ENCODE measurements at places on chromosomes 6 and 20.

DNA sequence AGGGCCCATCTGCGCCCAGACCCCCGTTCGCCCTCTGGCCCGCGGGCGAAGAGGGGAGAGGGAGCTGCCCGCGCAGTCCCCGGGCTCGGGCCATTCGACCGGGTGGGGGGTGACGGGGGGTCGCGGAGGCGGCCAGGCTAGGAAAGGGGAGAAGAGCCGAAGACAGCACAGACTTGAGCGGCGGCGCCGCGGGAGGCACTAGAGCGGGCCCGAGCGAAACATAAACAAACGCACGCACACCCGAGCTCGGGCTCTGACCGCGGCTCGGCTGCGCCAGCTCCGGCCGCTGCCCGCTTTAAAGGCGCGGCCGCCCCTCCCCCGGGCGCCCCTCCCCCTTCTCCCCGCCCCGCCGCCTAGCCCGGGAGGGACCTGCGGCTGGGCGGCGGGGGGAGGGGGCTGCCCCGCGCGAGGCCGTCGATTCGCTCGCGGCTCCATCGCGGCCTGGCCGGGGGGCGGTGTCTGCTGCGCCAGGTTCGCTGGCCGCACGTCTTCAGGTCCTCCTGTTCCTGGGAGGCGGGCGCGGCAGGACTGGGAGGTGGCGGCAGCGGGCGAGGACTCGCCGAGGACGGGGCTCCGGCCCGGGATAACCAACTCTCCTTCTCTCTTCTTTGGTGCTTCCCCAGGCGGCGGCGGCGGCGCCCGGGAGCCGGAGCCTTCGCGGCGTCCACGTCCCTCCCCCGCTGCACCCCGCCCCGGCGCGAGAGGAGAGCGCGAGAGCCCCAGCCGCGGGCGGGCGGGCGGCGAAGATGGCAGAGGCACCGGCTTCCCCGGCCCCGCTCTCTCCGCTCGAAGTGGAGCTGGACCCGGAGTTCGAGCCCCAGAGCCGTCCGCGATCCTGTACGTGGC, at the start of gene FOXO3:
TSS of gene FOXO3 (plus strand) at position 455 of the 846 bp plus-strand sequence. CDS start at position 747, 292 bp downstream.
- H3K36me3 ChIP-seq, result no peaks in the 10 kb centered on the region
- peaks cover 50% of the 10 kb centered on the region for H3K4me1 ChIP-seq
- H3K4me3 ChIP-seq, result peak within 1 kb of the TSS; percentile 91
- no peaks in the 10 kb centered on the region for H3K27me3 ChIP-seq
- peak; percentile 95 for DNase-seq
- H3K27ac ChIP-seq, result peak within 1 kb of the TSS; percentile 100

- no peaks in the 10 kb centered on the region for H3K27me3 ChIP-seq
- H3K4me1 ChIP-seq, result no peaks in the 10 kb centered on the region
- H3K4me3 ChIP-seq, result no peak overlapping the region
- no peak for DNase-seq
Measured at GRCh38 chr6:113871975-113872374, 14.8 kb downstream of the MARCKS start.

DNA sequence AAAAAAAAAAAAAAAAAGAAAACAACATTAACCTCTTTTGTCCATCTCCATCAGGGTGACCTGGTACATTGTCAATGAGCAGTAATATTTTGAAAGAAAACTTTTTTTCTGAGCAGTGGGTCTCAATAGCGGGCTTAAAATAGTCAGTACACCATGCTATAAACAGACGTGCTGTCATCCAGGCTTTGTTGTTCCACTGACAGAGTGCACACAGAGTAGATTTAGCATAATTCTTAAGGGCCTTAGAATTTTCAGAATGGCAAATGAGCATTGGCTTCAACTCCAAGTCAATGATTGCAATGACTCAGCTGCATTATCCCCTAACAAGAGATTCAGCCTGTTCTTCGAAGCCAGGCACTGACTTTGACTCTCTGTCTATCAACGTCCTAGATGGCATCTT, 35.6 kb downstream of the MAP7 start:
- no peaks in the 10 kb centered on the region for H3K36me3 ChIP-seq
- DNase-seq, result no peak
- H3K4me3 ChIP-seq, result no peak overlapping the region
- no peaks in the 10 kb centered on the region for H3K27me3 ChIP-seq

DNA sequence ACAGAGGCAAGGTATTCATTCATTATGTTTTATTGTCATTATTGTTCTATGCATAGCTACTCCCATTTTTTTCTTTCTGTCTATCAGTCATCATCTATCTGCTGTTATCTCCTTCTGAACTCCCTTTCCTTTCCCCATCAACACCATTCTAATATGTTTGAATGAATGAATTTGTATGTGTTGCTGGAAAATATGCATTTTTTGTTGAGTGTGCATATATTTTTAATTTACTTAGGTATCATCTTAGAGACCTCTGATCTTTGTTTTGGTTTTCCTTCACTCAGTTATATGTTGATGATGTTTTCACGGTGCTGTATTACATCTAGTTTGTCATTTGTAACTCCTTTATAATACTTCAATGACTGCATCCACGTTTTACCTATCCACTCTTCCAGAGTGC, 12.1 kb upstream of the PRL start:
- DNase-seq, result no peak
- H3K4me3 ChIP-seq, result no peak overlapping the region
- H3K27me3 ChIP-seq, result no peaks in the 10 kb centered on the region
- no peak overlapping the region for H3K27ac ChIP-seq
- no peaks in the 10 kb centered on the region for H3K4me1 ChIP-seq

DNA sequence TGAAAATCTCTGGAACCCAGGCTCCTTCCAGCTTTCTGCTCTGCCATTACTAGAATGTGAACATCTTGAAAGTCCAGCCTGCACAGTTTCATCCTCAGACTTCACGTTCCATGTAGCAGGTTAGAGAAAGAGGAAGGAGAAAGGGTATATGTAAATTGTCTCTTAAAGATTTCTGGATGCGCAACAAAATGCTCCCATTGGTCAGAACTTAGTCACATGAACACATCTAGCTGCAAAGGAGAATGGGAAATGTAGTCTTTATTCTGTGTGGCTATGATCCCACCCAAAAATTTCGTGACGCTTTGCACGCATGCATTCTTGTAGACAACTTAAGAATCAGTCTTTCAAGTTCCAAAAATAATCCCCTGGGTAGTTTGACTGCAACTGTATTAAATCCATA, 46.4 kb upstream of the CHD6 start:
- no peaks in the 10 kb centered on the region for H3K4me1 ChIP-seq
- DNase-seq, result no peak
- H3K27ac ChIP-seq, result no peak overlapping the region
- H3K27me3 ChIP-seq, result no peaks in the 10 kb centered on the region
- H3K4me3 ChIP-seq, result no peak overlapping the region
